ENCODE measurements at places on chromosomes 1 and 21. TPM values are rescaled to one million over a fixed set of nuclear protein-coding genes. Genes with fewer than 3 reads are reported as not detected.

NUF2 gene
- 32.9 TPM for total RNA-seq

DNA sequence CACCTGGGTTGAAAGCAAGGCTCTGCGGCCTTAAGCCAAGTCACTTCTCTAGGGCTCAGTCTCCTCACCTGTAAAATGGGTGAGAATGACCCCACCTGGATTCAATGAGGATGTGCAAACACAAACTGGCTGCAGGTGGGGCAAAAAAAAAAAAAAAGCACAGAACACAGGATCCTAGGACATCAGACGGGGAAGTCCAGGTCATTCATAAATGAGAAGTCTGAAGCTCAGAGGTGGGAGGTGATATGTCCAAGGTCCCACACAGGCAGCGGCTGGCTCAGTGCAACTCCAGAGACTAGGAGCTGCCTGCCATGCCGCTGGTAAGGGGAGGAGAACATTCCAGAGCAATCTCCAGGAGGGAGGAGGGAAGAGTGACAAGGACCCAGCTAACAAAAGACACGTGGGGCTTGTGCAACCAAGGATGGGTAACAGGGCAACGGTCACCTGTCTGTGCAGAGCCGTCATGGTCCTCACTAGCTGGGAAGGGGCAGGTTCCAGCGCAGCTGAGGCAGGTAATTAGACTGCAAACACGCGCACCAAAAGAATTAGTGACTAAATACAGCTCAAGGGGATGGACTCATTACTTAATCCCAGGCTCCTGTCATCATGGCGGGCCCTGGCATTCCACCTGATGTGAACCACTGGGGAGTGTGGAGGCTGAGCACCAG lies 19.5 kb downstream of the IFFO2 start:
- H3K27ac ChIP-seq: no peak overlapping the region
- H3K4me1 ChIP-seq: peaks cover 48% of the 10 kb centered on the region
- no peaks in the 10 kb centered on the region for H3K36me3 ChIP-seq
- H3K27me3 ChIP-seq: no peaks in the 10 kb centered on the region
- no peak for DNase-seq

DNA sequence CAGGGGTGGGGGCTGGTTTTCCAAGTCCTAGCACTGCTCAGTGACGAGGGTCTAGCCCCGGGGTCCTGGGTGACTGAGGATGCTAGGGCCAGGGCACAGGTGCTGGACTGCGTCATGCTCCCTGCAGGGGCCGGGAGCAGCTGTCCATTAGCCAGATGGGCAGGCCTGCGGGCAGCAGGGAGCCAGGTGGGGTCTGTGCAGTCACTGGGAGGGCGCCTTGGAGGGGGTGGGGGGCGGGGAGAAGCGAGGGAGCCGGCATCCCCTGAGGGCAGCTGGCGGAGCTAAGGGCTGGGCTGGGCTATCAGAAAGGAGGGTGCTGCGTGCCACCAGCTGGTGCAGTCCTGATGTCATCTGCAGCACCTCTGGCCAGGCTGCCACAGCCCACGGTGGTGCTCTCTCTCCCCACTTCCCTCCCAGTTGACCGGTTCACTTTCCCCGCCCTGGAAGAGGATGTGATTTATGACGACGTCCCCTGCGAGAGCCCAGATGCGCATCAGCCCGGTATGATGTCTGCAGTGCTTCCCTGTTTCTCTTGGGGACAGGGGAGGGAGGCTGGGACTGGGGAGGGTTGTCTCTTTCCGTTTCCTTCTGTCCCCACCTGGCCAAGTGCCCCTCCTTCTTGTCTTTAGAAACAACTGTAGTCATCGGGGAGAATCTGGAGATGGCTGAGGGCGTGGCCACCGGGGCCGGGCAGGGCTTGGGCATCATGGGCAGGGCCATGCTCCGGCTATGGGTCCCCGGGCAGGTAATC lies 63.8 kb downstream of the ARHGEF10L start:
- H3K4me1 ChIP-seq: peaks cover 21% of the 10 kb centered on the region
- peaks cover 6% of the 10 kb centered on the region for H3K36me3 ChIP-seq
- no peaks in the 10 kb centered on the region for H3K27me3 ChIP-seq
- DNase-seq: no peak
- no peak overlapping the region for H3K27ac ChIP-seq

GRCh38 chr21:45090966-45091365 lies 16.6 kb downstream of the ADARB1 start:
- DNase-seq: no peak
- H3K27ac ChIP-seq: no peak overlapping the region
- H3K4me1 ChIP-seq: no peaks in the 10 kb centered on the region

INAVA gene
- 41.2 TPM for total RNA-seq

KIAA0040 gene
- total RNA-seq: 15.0 TPM

SELENOF gene
- 156 TPM for total RNA-seq

GRCh38 chr1:29406814-29407213 lies 170.5 kb downstream of the PTPRU start:
- H3K36me3 ChIP-seq: peaks cover 11% of the 10 kb centered on the region
- no peak for DNase-seq
- H3K4me1 ChIP-seq: no peaks in the 10 kb centered on the region
- H3K27me3 ChIP-seq: peaks cover 10% of the 10 kb centered on the region
- no peak overlapping the region for H3K27ac ChIP-seq

DNA sequence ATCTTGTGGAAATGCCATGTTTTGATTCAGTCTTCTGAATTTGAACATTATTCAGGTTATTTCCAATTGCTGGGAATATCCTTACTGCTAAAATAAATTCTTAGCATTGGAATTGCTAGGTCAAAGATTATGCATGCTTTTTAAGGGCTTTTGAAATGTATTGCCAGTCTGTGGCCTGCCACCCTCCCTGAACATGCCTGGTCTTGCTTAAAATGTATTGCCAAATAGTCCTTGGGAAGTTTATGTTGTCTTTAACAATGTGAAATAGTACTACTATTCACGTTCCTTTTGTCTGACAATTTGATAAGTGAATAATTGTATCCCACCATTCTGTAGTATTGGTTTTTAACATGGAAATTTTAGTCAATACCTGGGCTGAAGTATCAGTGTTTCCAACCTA lies 13.6 kb downstream of the TARDBP start:
- DNase-seq: no peak
- peaks cover 58% of the 10 kb centered on the region for H3K36me3 ChIP-seq
- no peak overlapping the region for H3K4me3 ChIP-seq
- H3K4me1 ChIP-seq: peaks cover 15% of the 10 kb centered on the region
- H3K27me3 ChIP-seq: no peaks in the 10 kb centered on the region

DNA sequence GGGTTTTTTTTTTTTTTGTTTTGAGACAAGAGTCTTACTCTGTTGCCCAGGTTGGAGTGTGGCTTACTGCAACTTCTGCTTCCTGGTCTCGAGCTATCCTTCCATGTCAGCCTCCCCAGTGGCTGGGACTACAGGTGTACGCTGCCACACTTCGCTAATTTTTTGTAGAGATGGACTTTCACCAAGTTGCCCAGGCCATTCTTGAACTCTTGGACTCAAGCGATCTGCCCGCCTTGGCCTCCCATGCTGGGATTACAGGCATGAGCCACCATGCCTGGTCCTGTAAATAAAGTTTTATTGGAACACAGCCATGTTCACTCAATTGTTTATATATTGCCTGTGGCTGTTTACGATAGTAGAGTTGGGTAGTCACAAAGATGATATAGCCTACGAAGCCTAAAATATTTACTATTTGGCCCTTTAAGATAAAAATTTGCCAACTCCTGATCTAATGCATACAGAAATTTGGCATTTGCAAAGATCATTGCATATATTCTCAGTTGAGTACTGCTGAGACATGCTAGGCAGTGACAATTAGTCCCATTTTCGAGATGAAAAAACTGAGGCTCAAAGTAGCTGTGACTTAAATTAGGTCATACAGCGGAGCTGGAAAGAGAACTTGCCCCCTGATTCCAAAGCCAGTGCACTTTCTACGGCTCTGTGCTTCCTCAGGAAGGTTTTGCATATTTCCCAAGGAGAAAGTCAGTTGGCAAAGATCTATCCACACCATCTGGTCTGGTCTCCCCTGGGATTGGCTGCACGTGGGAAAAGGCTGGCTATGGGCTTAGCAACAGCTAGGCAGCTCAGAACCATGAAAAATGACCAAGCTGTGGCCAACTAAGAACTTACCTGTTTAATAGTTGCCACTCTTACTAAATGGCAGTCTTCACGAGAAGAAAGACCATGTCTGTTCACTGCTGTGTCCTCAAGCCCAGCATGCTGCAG lies 19.4 kb downstream of the MECR start:
- no peak for DNase-seq
- H3K27ac ChIP-seq: no peak overlapping the region
- no peak overlapping the region for H3K4me3 ChIP-seq

GRCh38 chr1:212286556-212287131 lies 1.4 kb downstream of the PPP2R5A start:
- no peaks in the 10 kb centered on the region for H3K27me3 ChIP-seq

DNA sequence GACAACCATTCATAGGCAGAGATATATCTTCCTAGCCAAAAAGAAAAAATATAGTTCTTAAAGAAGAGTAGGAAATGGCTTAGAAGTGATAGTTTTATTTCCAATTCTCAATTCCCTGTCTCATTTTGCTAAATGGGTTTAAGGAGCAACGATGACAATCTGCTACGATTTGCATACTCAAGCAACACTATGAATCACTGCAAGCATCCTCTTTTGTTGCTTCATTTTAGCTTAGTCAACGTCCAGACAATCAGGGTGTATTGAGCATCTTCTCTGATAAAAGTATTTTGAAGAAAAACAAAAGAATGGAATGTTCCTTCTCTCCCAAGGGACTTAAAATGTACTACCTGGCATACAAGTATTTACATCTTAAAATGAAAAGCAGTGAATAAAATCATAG lies 80.6 kb downstream of the RGS7 start:
- H3K36me3 ChIP-seq: peaks cover 21% of the 10 kb centered on the region
- no peak overlapping the region for H3K4me3 ChIP-seq
- H3K4me1 ChIP-seq: peaks cover 2% of the 10 kb centered on the region
- H3K27me3 ChIP-seq: no peaks in the 10 kb centered on the region
- DNase-seq: no peak
- no peak overlapping the region for H3K27ac ChIP-seq

DNA sequence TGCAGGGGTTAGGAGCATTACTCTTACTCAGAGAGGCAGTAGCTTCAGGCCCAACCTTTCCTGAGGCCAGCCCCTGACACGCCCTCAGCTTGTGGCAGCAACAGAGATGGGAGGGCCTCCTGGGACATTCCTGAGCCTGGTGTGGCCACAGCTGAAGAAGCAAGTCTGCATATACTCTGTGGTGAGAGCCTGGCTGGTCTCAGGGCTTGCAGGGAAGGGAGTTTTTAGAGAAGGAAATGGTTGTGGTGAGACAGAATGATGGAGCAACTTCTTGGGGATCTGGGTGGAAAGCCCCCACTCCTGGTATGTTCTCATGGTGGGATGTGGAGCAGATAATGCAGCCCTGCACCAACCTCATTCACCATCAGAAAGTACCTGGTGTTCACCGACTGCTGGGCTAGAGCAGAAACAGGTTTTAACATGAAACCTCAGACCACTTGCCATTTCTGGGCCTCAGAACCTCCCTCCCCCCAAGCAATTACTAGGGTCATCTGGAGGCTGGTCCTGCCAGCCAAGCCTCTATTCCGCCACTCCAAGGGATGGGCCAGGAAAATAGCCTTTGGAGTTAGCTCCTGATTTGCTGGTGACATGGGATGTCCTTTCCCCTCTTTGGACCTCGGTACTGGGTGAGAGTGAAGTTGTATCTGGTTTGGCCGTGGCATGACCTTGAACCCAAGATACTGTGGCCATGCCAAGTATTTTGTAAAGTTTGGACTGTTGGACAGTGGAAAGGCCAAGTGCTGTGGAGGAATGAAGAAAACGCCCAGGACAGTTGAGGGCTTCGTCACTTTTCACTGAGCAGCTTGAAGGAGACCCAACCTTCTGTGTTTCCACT lies 28.1 kb upstream of the RNF19B start:
- peak overlapping the region; percentile 90 for H3K27ac ChIP-seq
- H3K36me3 ChIP-seq: no peaks in the 10 kb centered on the region
- H3K4me3 ChIP-seq: no peak overlapping the region
- DNase-seq: peak; percentile 72

BROX gene
- total RNA-seq: 27.9 TPM

- H3K36me3 ChIP-seq: peaks cover 3% of the 10 kb centered on the region
- peaks cover 30% of the 10 kb centered on the region for H3K4me1 ChIP-seq
- H3K4me3 ChIP-seq: peak overlapping the region; percentile 96
- H3K27me3 ChIP-seq: peaks cover 6% of the 10 kb centered on the region
- peak overlapping the region; percentile 100 for H3K27ac ChIP-seq
These were observed 30.2 kb upstream of the RNF187 start for GRCh38 chr1:228457017-228457395.

SLC44A5 gene
- 1.6 TPM for total RNA-seq

DNA sequence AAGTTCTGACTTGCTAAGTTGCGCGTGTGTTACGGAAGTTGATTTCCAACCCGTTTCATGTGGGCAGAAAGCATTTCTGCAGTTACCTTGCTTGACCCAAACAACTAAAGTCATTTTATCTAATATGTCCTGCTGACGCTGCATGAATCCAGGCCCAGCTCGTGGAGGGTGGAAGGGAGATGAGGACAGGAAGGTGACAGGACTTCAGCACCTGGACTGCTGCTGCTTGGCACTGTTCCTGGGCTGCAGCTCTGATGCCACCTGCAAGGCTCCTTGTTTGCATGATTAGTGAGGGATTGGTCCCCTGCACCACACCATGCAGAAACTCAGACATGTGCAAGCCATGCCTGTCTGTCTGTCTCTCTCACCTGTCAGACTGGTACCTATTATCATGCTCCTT lies 198.4 kb downstream of the PRDM2 start:
- no peak for DNase-seq
- H3K27ac ChIP-seq: no peak overlapping the region
- no peak overlapping the region for H3K4me3 ChIP-seq
- H3K27me3 ChIP-seq: peaks cover 63% of the 10 kb centered on the region
- peaks cover 12% of the 10 kb centered on the region for H3K4me1 ChIP-seq
- no peaks in the 10 kb centered on the region for H3K36me3 ChIP-seq

DNA sequence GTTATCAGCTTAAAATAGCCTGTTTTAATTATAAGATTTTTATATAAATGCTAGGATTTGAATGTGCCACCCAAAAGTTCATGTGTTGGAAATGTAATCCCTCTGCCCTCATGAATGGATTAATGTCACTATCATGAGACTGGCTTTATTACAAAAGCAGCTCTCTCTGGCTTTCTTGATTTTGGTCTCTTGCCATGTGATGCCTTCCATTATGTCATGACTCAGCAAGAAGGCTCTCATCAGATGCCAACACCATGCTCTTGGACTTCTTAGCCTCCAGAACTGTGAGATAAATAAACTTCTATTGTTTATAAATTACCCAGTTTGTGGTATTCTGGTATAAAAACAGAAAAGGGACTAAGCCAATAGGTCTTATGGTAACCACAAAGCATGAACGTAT lies 6.9 kb upstream of the PRSS38 start:
- H3K4me3 ChIP-seq: no peak overlapping the region
- no peak overlapping the region for H3K27ac ChIP-seq
- peaks cover 14% of the 10 kb centered on the region for H3K36me3 ChIP-seq
- H3K27me3 ChIP-seq: peaks cover 22% of the 10 kb centered on the region
- no peaks in the 10 kb centered on the region for H3K4me1 ChIP-seq

DNA sequence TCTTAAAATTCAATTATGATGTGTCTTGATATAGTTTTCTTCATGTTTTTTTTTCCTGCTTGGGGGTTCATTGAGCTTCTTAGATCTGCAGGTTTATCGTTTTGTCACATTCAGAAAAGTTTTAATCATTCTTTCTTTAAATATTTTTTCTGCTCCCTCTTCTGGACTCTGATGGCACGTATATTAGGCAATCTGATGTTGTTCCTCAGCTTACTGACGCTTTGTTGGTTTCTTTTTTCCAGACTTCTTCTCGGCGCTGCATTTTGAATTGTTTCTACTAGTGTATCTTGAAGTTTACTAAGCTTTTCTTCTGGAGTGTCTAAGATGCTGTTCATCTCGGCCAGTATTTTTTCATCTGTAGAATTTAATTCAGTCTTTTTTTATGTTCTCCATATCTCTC lies 44.8 kb upstream of the FMOD start:
- no peak overlapping the region for H3K4me3 ChIP-seq
- DNase-seq: no peak
- H3K4me1 ChIP-seq: no peaks in the 10 kb centered on the region
- H3K27ac ChIP-seq: no peak overlapping the region
- H3K27me3 ChIP-seq: no peaks in the 10 kb centered on the region

Measured in WTC11 (cell line).